ENCODE measurements at places on chromosomes 1 and 21. TPM values are rescaled to one million over a fixed set of nuclear protein-coding genes. Genes with fewer than 3 reads are reported as not detected.

Gene PADI2
- total RNA-seq = 0.92 TPM

Gene PMF1
- 44.3 TPM for total RNA-seq

Gene AMY1B
- total RNA-seq = not detected

Gene ID3
- 25.7 TPM for total RNA-seq

Gene H6PD
- total RNA-seq = 20.4 TPM

Gene ARHGAP29
- total RNA-seq = 2.4 TPM

Gene LAX1
- 0.84 TPM for total RNA-seq

Gene IBA57
- 6.9 TPM for total RNA-seq

Gene OLFML2B
- total RNA-seq = 0.72 TPM

Gene JUN
- total RNA-seq = 41.7 TPM

DNA sequence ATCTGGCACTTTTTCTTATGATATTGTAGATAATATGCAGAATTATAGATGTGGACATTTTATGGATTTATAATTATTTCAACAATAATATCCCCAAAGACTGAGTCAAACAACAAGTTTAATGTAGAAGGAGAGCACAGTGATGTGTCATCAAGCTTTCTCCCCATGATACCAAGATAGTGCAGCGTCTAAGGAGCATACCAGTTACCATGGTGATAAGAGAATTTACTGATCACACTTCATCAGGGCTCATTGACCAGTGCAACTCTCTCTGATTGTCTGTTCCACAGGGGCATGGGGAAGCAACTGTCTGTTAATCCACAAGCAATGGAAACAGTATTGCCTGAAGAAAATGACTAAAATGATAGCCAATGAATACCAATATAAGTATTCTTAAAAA lies 209.6 kb upstream of the DPYD start:
- no peak for ATAC-seq

- ATAC-seq = no peak
Observed at GRCh38 chr1:71228241-71228640, 147.4 kb upstream of the ZRANB2 start.

- ATAC-seq = peak; percentile 64
Observed at GRCh38 chr1:9867408-9868243, 42.4 kb downstream of the CTNNBIP1 start.

GRCh38 chr1:232020352-232020751 lies 393.8 kb downstream of the DISC1 start:
- no peak for ATAC-seq

- ATAC-seq = no peak
Observed at GRCh38 chr1:221923929-221924598, 182.2 kb upstream of the DUSP10 start.

DNA sequence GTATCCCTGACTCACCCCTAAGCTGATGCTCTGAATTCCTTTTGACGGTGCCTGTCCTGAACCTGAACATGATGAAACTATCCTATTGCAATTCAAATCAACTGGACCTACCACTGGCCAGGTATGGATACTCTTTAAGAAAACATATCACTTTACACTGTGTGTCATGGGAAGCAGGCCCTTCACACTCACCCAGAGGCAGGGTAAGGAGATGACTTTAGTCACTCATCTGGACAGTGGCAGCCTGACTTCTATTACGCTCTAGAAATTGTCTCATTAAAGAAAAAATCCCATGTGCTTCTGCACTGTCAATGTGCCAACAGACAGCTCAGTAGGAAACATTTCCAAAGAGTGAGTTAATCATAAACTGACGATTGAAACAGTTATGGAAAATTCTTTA lies 94.3 kb downstream of the VAV3 start:
- ATAC-seq = no peak

DNA sequence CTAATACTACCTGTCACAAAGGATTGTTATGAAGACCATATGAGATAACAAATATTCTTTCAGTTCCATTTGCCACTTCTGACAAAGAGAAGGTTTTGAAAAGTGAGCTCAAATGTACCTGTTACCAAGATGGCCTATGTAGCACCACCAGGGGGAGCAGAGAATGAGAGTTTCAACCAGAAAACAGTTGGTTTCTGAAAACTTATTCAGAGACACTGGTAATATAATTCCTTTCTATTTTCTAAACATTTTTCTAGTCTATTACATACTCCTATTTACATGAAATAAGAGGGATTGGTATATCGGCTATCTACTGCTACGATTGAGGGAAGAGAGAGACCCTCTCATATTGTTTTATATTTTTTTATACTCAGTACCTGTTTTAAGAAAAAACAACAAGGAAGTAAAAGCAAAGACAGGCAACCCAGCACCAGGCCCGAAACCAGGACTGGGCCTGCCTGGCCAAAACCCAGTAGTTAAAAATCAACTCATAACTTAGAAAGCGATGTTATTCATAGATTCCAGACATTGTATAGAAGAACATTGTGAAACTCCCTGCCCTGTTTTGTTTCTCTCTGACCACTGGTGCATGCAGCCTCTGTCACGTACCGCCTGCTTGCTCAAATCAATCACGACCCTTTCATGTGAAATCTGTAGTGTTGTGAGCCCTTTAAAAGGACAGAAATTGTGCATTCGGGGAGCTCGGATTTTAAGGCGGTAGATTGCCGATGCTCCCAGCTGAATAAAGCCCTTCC lies 48.3 kb downstream of the IL23R start:
- ATAC-seq = peak; percentile 35

- no peak for ATAC-seq
Observed at GRCh38 chr21:31201548-31201947, 142.5 kb downstream of the TIAM1 start.

GRCh38 chr1:47205918-47206317 lies 16.1 kb upstream of the PDZK1IP1 start:
- ATAC-seq = no peak

- ATAC-seq = peak; percentile 86
Observed at GRCh38 chr1:21379571-21379970, 60.4 kb upstream of the NBPF3 start.

DNA sequence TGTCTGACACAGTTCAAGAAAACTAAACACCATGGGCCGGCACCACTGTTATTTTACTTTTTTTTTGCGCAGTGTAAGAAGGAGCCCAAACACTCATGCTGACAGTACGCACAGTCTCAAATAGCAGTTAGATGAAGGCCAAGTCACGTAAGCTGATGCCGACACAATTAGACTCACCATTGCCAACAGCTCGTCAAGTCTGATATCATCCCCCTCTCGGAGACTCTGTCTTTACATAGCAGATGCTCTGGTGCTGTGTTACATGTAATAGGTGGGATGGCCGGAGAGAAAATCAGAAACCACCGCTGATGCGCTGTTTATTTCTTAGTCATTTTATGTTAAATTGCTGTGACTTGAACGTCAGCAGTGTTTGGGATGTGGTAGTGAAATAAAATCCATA lies 49.3 kb downstream of the TGFB2 start:
- no peak for ATAC-seq

DNA sequence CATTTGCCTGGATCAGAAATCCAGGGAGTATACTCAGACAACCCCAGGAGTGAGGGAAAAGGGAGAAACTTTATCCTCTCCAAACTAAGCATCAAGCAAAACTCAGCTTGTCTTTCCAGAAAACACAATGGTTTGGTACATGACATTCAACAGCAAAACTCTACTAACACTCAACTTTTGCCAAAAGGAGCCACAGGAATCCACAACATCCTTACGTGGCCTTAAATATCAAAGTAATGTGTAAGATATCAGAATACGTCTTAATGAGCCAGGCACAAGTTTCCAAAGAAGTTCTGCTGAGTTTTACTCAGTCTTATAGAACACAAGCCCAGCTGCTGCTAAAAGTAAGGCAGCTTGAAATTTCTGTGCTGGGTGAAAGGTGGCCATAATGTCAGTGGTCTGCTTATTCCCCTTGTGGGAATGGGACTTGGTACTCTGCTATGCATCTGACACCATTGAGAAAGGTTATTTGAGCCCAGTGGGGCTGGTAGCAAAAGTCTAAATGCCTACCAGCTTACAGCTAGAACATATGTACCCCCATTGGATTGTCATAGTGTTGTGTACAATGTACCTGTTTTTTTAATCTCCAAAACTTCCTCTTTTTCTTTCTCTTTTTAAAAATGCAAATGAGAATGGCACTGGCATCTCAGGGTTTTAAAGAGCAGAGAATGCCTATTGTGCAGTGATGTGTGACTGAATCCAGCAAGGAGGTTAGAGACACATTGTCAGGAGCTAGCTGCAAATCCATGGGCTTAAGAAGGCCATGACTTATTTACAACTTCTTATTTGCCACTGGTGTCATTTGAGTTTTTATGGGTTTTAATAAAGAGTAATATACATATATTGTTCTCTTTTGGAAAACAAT lies 62.0 kb upstream of the ST6GALNAC3 start:
- no peak for ATAC-seq

- ATAC-seq = no peak
Observed at GRCh38 chr21:19683492-19683891, 1279.9 kb upstream of the TMPRSS15 start.

- ATAC-seq = no peak
Observed at GRCh38 chr21:34882719-34883131, 166.4 kb downstream of the RUNX1 start.

DNA sequence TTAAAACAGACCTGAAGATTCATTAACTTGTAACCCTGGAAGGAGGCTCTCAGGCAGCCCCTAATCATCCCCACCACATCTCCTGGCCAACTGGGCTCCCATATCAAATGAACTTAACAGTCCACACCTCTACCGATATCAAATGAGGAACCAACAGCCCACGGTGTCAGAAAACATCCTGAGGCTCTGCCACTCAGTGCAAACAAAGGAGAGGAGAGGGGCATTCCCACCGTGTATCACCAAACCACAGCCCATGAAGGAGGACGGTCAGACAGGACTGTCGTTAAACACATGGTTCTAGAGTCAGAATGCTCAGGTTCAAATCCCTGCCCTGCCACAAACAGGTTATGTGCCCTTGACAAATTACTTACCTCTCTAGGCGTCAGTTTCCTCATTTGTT lies 52.5 kb downstream of the ERI3 start:
- ATAC-seq = no peak

DNA sequence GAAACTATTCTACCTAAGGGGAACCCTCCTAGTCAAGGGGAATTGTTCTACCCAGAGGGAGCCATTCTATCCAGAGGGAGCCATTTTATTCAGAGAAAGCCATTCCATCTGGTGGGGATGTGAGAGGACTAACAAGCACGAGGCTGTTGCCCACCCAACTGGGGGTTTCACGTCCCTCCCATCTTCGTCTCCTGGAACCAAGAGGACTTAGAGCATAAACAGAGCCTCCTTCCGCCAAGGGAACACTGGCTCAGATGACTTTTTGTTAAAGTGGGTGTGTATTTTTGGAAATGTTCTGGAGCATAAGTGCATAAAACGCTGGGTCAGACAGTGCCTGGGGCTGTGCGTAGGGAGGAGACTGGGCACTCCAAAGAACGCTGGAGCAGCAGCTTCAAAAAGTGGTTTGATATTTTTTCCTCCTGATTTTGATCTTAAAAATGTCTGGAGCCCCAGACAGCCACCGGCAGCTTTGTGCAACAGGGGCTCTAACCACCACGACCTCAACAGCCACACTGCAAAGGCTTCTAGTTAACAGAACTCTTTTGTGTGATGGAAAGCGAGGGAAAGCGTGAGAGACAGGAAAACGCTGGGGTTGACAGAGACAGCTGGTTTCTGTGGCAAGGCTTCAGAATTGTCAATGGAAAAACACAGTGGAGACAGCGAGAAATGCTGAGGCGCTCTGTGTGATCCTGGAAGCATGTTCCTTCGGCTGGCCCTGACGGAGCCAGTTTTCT lies 363.6 kb upstream of the CAMK1G start:
- ATAC-seq = no peak

DNA sequence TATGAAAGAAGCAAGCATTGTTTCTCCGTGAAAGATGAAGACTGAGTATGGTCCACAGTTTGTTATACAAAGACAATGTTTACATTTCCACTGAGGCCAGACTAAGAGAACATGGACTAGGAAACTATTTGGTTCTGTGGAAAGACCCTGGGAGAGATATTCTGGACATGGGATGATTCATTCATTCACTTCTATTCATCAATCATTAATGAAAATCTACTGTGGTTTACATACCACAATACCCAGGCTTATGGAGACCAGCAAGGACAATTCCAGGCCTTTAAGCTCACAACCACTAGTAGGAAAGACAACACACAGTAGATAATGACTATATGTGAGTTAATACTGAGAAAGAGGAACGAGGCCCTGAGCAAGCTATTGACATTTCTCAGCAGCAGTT lies 125.4 kb downstream of the TBX15 start:
- no peak for ATAC-seq

DNA sequence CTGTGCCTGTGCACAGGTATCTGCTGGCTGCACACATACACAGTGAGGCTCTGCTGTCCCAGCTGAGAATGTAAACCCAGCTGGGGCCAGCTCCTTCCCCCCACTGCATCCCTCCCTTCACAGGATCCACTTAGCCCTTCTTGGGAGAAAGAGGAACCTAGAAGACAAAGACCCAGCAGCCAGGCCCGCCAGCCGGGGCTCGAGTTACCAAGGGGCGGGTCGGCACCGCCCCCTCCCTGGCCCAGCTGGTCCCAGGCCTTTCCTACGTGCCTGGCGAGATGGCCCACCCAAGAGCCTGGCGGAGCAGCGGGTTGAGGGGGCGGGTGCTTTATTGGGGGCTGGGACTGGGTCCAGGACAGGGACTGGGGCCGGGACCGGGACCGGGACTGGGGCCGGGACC lies 2.1 kb downstream of the SH3BGRL3 start:
- no peak for ATAC-seq

- no peak for ATAC-seq
Observed at GRCh38 chr1:243473227-243474135, 217.6 kb downstream of the SDCCAG8 start.

DNA sequence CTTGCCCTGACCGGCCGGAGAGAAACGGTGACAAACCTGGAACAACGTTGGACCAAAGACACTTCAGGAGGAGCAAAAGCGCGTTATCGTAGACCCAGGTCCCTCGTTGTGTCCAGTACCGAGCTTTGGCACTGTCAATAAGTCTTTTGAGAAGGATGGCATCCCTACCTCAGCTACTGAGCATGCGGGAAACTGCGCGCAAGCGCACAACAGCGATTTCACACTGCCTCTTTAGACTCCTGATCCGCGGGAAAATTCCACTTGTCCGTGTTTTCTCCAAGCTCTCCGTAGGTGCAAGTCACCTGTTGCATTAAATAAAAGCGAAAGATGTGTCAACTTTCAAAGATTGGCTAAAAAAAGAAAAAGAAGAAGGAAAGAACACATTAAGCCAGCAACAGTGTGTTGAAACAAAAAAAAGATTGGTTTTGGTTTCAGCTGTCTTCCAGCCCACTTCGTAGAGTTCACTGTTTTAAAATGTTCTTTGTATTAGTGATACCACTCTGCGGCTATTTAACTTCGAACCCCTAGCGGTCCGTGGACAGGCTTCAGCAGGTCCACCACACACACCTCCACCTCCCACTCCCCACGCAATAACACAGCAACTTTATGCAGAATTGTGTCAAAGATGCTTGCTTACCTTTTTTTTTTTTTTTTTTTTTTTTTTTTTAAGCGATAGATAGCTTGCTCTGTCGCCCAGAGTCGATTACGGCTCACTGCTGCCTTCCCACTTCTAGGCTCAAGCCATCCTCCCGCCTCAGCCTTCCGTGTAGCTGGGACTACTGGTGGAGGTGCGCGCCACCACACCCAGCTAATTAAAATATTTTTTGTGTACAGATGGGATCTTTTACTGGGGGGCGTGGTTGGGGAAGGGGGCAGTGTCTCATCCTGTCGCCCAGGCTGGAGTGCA lies at the start of gene BPNT1:
BPNT1 (minus strand) TSS at position 139 of the 907 bp plus-strand sequence. CDS start 9,942 bp downstream, outside the sequence.
- ATAC-seq = peak; percentile 92

GRCh38 chr1:36851087-36851486 lies 183.2 kb downstream of the GRIK3 start:
- ATAC-seq = no peak
